ENCODE measurements at places on chromosomes 3 and 15.

- DNase-seq: no peak
These were observed 2.7 kb downstream of the CERS3 start for GRCh38 chr15:100526027-100526481.

GRCh38 chr3:141928631-141929270 lies 52.3 kb downstream of the ATP1B3 start:
- DNase-seq: no peak

DNA sequence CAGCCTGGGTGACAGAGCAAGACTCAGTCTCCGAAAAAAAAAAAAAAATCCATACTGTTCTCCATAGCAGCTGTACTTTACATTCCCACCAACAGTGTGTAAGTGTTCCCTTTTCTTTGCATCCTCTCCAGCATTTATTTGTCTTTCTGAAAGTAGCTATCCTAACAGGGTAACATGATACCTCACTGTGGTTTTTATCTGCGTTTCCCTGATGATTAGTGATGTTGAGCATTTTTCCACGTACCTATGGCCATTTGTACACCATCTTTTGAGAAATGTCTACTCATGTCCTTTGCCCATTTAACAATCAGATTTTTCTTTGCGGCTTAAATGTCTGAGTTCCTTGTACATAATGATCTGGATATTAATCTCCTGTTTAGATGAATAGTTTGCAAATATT lies 119.3 kb downstream of the RFX7 start:
- DNase-seq: no peak

GRCh38 chr15:85394554-85395333 lies 14.3 kb downstream of the AKAP13 start:
- DNase-seq: no peak

- no peak for DNase-seq
These were observed 31.4 kb upstream of the POU1F1 start for GRCh38 chr3:87307805-87308204.

- DNase-seq: no peak
These were observed 6.1 kb upstream of the THSD4 start for GRCh38 chr15:71109130-71109529.

- DNase-seq: no peak
These were observed 119.9 kb upstream of the TJP1 start for GRCh38 chr15:29942143-29942542.

- DNase-seq: no peak
These were observed 174.1 kb upstream of the MCTP2 start for GRCh38 chr15:94057305-94057704.

- DNase-seq: no peak
These were observed 147.1 kb downstream of the NUP210 start for GRCh38 chr3:13272831-13273603.

GRCh38 chr3:177889652-177890358 lies 646.4 kb upstream of the KCNMB2 start:
- no peak for DNase-seq

DNA sequence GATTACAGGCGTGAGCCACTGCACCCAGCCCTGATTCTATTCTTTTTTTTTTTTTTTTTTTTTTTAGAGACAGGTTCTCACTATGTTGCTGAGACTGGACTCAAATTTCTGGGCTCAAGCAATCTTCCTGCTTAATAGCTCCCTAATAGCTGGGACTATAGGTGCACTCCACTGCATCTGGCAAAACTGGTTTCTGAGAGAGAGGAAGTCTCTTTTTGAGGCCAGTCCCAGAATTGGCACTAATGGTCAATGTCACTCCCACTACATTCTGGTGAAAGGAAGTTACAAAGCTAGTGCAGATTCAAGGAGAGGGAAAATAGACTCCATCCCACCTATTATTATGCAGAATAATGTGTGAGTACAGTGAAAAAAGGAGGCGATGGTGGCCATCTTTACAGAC lies 5.8 kb upstream of the TGFBR2 start:
- DNase-seq: no peak

GRCh38 chr3:194556086-194557056 lies 69.6 kb upstream of the ATP13A3 start:
- no peak for DNase-seq

- DNase-seq: no peak
These were observed 102.2 kb downstream of the CTNNB1 start for GRCh38 chr3:41301548-41301947.

- DNase-seq: no peak
These were observed 155.7 kb downstream of the LPP start for GRCh38 chr3:188309437-188310269.

GRCh38 chr15:43954181-43954621 lies 127.4 kb downstream of the WDR76 start:
- no peak for DNase-seq
